Stimulated activated CD8-positive, alpha-beta memory T cell treated with anti-CD3 and anti-CD28 coated beads, Interleukin-4, amount 100 ng/mL, for 4 hours (primary cell): ENCODE measurements at places on chromosomes 1 and 21.

GRCh38 chr21:25977068-25977611 lies 193.4 kb downstream of the APP start:
- no peak for DNase-seq

DNA sequence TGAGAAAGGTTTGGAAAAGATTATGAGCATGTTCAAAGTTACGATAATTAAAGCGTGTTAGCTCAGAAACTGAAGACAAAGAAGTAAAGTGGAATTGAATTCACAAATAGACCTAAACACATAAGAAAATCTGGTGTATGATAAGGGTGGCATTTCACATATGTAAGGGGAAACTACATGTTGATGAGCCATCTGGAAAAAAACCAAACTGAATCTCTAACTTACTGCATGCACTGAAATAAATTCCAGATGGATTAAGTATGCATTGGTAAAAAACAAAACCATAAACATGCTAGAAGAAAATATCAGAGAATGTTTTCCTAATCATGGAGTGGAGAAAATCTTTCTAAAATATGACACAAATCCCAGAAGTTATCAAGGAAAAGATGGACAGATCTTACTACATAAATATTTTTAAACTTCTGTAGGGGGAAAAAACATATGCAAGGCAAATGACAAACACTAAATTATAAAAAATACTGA lies 34.0 kb upstream of the CTPS1 start:
- no peak for DNase-seq

DNA sequence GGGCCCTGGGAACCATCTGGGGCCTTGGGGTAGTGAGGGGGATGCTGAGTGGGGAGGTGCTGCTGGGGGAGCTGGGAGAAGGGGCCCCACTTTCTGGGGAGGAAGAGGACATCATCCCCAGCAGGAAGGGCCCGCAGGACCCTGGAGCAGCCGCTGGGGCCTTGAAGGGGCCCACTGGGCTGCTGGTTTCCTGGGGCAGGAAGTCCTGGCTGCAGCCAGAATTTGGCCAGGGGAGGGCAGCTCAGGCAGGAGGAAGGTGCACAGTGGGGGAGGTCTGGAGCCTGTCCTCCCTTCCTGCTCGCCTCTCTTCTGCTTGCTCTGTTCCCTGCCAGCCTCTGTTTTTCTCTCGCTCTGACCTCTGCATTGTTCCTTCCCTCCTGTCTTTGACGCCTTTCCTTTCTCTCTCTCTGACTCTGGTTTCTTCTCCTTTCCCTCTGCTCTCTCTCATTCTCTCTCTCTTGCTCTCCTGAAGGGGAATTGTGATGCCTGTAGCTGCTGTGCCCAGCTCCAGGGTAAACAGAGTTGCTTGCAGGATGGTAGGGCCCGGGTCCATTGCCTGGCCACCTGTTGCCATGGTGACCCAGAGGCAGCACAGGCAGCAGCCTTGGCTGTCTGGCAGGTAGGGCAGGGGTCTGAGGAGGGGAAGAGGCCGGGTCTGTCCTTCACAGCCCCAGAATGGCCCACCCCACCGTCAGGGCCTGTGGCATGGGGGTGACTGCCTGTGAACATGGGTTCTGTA lies 23.9 kb downstream of the ACOT11 start:
- no peak for DNase-seq

GRCh38 chr21:29267666-29268065 lies 31.1 kb upstream of the BACH1 start:
- no peak for DNase-seq

- no peak for DNase-seq
Measured at GRCh38 chr1:26412180-26412840, 1.7 kb downstream of the LIN28A start.
